ENCODE measurements at places on chromosomes 6 and 20.
A peak's percentile ranks its signal among the peaks of the same experiment; 100 is the strongest.

DNA sequence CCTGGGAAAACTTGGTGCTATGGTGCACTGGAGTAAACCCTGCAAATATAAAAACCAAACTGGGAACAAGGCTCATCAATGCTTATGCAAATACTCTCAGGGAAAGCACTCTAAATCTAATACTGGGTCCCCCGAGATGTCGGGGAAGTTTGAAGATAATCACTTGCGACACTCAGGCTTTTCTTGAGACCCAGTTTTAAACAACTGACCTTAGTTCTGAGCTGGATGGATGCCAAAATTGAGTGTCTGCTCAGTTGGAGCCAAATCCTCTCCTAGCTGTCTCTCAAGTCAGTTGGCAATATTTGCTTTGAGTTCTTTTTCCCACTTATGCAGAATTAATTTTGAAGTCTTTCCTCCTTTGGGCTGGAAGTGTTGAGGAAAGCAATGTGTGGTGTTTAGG, 75.5 kb upstream of the CD2AP start:
- DNase-seq, result no peak

DNA sequence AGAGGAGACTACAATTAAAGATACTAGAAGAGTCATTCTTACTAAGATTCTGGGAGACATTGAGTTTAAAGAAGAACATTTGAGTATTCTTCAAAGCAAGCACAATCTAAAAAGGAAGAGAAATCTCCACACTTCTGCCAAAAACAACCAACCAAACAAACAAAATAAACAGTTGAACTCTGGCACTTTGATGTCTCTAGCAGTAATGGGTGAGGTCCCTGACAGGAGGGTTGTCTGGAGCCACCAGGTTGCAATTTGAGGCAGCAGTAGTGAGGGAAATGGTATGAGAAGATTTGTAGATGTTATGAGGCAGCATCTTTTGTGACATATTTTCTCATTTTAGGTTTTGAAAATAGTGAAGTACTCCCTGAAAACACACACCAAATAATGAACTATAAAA, 108.1 kb downstream of the PHF3 start:
- no peak for DNase-seq

GRCh38 chr20:1905693-1906092, 10.5 kb downstream of the SIRPA start:
- DNase-seq, result no peak

- DNase-seq, result no peak
Measured at GRCh38 chr20:50054626-50055511, 58.1 kb downstream of the UBE2V1 start.

GRCh38 chr6:25875563-25875905, 1.5 kb upstream of the SLC17A3 start:
- no peak for DNase-seq

- no peak for DNase-seq
Measured at GRCh38 chr6:166244353-166245045, 63.7 kb downstream of the PRR18 start.

DNA sequence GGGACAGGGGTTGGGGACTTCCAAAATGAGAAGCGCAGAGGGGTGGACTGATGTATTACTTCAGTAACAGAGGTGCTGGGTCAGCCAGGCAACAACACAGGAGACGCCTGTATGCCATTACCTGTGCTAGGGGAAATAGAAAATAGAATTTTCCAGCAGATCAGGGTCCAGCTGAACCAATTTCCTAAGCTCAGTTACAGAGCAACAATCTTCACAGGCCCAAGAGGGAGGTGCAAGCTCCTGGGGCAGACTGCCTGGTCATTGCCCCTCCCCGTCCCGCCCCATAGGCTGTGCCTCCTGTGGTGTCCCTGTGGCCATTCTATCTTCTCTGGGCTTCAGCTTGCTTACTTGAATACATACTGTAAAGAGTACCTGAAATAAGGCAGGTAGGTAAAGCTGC, 3.7 kb downstream of the KCNK5 start:
- no peak for DNase-seq

DNA sequence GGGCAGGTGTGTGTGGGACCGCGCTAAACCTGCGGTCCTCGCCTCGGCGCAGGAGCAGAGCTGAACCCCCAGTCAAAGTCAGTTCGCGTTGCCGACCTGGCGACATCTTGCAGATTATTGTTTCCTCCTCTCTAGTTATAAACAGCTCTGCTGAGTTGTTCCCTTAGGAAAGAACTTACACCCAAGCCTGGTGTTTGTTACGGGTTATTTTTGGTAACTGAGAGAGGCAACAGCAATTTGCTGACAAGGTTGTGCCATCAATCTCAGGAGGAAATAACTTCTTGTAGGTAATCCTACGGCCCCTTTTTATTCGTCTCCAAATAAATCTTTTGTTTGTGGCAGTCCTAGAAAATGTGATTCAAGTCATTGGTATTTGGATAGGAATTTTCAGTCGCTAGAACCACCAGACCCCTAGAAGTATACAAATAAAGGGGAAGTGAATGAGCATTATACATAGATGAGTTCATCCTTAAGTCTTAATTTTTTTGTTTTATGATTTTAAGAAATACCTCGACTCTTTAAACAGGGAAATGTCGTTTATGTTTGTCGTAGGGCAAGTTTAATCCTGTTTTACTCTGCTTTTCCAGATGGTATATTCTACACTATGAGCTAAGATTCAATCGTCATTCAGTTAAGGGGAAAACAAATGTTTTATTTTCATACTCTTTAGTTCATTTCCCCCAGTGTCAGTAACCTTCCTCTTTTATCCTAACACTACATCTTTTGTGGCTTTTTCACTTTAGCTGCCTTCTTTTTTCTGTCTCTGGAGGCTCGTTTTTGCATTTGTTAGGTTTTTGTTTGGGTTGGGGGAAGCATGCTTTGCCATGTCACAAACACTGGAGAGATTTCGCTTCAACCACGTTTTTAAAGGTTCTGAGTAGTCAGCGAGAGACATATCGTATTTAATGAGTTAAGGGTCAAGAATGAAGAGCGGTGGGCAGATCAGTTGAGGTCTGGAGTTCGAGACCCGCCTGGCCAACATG, 1.2 kb downstream of the PM20D2 start:
- peak; percentile 9 for DNase-seq

- DNase-seq, result no peak
Measured at GRCh38 chr6:145627451-145627850, 107.9 kb downstream of the EPM2A start.

All from T-cell (primary cell).